ENCODE measurements at places on chromosomes 11 and 22. TPM values are rescaled to one million over a fixed set of nuclear protein-coding genes. Genes with fewer than 3 reads are reported as not detected.

The EXPH5 gene
- total RNA-seq = 0.03 TPM

The HOATZ gene
- total RNA-seq = not detected

The OPCML gene
- total RNA-seq = not detected

The SYT7 gene
- total RNA-seq = 1.8 TPM

The IFT27 gene
- 23.3 TPM for total RNA-seq

The SHISAL1 gene
- total RNA-seq = 4.1 TPM

The PGGHG gene
- total RNA-seq = 11.3 TPM

The OR8G5 gene
- total RNA-seq = not detected

The ARHGAP20 gene
- total RNA-seq = not detected

The KLHL35 gene
- 1.5 TPM for total RNA-seq

The CDC42EP2 gene
- total RNA-seq = 21.6 TPM

The SLC22A8 gene
- total RNA-seq = not detected

The ABCC8 gene
- total RNA-seq = 2.8 TPM

Measured in A549 treated with GW870086 at 1 μM for 4 hours (cell line).